ENCODE measurements at places on chromosomes 11 and 22.

DNA sequence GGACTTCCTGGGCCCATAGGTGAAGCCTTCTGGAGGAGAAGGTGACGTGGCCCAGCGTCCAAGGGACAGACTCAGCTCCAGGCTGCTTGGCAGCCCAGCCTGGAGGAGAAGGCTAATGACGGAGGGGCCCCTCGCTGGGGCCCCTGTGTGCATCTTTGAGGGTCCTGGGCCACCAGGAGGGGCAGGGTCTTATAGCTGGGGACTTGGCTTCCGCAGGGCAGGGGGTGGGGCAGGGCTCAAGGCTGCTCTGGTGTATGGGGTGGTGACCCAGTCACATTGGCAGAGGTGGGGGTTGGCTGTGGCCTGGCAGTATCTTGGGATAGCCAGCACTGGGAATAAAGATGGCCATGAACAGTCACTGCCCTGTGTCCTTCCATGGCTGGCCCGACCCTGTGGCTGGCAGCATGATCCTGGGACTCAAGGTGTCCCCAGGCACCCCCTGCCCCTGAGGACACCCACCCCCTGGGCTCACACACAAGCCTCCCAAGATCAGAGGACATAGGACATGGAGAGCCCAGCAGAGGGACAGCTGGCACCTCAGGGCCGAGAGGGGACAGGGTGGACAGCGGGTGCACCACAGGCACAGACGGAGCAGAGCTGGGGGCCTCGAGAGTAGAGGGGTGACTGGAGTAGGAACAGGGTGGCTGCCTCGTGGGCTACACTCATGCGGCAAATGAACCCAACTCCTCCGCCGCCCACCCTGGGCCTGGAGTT, 10.1 kb downstream of the SIGIRR start:
- DNase-seq, result no peak

DNA sequence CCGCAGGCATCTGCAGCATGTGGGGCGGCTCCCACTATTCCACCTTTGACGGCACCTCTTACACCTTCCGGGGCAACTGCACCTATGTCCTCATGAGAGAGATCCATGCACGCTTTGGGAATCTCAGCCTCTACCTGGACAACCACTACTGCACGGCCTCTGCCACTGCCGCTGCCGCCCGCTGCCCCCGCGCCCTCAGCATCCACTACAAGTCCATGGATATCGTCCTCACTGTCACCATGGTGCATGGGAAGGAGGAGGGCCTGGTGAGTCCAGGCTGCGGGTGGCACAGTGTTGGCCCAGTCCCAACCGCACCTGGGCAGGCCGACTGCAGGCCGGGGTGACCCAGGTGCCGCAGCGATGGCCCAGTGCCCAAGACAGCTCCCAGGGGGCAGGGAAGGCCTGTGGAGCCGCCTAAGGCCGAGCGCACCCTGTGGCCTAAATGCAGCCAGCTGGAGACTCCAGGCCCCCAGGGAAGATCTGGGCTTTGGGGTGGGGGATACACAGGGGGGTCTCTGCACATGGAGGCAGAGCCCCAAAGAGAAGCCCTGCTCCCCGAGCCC, 31.3 kb downstream of the MUC5B start:
- no peak for DNase-seq

DNA sequence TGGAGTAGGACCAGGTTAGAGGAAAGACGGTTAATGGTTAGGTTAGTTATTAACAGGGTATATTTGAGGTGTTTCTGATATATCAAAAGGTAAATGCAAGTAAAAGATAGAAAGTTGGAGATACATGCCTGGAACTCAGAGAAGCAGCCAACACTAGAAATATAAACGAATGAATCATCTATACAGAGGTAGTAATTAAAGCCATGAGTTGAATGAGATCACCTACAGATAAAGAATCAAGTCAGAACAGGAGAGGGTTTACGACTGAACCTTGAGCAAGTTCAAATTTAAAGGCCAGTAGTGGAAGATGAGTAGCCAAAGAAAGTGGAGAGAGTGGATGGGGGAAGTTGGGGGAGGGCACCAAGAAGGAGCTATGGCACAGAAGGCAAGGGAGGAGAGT, 73.9 kb downstream of the SPON1 start:
- no peak for DNase-seq

GRCh38 chr22:36772451-36772850, 3.5 kb downstream of the IFT27 start:
- no peak for DNase-seq

DNA sequence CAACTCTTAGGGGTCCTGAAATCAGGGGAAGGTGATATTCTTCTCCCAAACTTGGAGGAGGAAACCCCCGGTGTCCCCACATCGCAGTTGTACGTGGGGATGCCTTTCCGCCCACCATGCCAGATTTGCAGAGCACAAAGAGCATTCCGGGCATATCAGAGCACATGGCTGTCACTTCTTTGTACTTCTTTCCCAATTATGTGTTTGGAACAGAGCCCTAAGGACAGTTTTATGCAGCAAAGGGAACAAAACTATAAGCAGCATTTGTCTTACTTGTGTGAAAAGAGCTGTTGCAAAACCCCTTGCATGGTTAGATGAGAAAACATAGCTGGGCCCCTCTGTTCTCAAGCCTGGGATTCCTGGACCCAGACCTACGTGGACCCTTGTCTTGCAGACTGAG, 41.2 kb downstream of the NTM start:
- DNase-seq, result no peak

DNA sequence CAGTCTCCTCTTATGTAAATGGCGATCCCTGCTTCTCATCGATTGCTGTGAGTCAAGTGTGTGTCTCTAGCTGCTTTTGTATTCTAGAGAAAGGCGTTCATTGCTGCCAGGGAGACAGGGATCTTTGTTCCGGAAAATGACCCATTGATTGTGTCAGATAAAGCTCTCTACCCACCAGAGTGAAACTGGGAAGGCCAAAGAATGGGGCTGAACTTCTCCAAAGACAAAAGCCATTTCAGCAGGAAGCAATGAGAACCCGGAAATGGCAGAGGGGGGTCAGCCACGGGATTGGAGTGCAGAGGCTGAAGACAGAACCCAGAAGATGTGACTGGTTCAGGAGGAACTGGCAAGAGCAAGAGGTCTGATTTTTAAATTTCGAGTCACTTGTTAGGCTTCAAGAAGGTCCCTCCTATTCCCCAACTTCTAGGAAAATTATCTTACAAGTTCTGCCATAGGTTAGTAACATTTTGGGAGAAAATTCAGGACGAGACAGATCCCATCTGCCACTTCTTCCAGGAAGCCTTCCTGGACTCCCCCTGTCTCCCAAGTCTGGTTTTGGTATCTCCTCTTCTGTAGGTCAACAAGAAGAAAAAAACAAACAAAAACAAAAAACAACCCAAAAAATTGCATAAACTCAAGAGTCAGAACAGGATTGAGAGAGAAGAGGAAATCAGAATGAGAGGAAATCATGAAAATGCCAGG, 110.6 kb downstream of the NECTIN1 start:
- DNase-seq, result no peak

- DNase-seq, result peak; percentile 24
Measured at GRCh38 chr22:30694640-30695350, at the start of gene OSBP2. TSS of gene OSBP2 (plus strand) at chr22:30694874. CDS start at chr22:30694910, 36 bp downstream.

DNA sequence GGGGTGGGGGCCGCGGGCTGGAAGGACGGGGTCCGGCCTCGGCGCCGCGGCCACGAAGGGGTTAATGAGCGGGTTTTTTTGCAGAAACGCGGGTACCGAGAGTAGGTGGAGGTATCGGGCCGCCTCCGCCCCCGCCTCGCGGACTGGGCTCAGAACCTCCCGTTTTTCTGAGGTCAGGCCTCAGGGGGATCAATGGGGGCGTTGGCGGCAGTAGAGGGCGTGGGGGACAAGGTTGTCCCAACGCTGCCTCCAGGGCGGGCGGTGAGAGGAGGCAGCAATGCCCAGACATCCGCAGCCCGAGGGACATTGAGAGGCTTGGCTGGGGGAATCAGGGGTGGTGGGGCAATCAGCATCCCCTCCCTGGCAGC, 34.8 kb upstream of the PRODH start:
- DNase-seq, result no peak

GRCh38 chr22:48772286-48772907, 1055.3 kb downstream of the BRD1 start:
- DNase-seq, result peak; percentile 2

DNA sequence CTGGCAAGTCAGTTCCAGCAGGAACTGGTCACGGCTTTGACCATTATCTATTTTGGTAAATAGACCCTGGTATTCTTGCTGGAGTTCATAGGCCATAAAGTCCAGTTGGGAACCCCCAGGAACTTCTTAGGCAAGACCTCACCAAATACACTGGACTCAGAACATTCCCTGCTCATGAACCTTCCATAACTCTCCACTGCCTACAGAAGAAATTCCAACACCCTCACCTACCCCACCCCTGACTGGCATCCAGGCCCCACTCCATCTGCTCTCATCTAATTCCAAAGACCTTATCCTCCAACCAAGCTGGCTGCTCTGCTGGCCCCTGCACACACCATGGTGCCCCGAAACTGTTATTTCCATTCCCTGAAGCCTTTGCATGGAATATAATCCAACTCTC, 2.5 kb downstream of the CLPB start:
- DNase-seq, result no peak

GRCh38 chr11:72119198-72119597, 6.7 kb upstream of the ANAPC15 start:
- no peak for DNase-seq

DNA sequence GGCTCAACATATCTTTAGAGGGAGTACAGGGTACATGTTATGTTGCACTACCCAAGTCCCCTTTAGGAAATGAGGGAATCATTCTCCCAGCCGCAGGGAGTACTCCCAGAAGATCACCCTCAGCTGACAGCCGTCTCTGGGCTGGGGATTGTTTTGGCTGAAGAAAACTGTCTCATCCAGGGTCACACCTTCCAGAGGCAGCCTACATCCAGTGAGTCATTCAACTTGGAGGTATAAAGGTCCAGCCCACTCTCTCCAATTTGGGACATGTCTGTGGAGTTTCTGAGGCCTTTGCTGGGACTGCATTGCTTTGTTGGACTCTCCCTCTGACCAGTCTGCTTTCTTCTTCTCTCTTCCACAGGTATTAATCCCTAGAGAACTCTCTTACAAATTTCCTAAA, 42.1 kb downstream of the RASSF10 start:
- DNase-seq, result no peak

GRCh38 chr11:37509506-37509905, 911.5 kb upstream of the RAG2 start:
- DNase-seq, result no peak

- no peak for DNase-seq
Measured at GRCh38 chr22:43745783-43746356, 66.2 kb downstream of the EFCAB6 start.

DNA sequence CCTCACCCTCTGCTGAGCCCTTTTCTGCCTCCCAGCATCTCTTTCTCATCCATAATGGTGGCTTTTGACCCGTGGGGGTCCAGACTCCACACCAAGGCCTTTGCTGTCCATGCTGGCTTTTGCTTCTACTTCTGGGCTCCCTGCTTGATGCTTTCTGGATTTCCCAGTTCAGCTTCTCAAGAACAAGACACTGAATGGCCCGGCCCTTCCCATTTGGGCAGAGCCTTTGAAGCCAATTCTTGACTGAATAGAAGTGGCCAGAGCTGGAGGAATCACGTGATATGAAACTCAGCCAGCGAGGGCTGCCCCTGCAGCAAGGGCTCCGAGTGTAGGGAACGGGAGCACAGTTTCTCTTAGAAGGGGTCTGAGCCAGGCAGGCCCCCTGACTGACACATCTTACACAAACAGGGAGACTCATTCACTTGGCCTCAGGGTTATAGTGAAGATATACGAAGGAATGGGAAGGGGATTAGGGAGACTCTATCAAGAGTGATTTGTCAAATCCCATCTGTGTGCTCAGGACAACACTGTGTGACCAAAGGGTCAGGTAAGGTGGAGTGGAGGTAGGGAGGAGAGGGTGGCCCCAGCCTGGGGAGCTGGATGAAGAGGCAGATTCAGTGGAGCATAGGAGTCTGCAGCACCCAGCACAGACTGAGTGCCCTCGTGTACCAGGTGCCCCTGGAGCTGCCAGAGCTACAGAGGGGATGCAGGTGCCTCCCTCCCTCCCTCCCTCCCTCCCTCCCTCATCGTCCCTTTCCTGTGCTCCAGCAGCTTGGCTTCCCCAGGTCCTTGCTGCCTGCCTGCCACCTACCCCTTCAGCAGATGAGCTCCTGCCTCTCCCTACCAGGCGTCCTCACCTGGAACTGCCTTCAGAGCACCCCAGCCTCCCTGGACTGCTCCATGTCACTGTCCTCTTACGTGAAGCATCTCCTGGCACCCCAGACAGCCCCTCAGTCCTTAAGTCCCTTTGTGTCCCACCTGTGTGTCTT, 106.0 kb downstream of the TRIM29 start:
- DNase-seq, result no peak

DNA sequence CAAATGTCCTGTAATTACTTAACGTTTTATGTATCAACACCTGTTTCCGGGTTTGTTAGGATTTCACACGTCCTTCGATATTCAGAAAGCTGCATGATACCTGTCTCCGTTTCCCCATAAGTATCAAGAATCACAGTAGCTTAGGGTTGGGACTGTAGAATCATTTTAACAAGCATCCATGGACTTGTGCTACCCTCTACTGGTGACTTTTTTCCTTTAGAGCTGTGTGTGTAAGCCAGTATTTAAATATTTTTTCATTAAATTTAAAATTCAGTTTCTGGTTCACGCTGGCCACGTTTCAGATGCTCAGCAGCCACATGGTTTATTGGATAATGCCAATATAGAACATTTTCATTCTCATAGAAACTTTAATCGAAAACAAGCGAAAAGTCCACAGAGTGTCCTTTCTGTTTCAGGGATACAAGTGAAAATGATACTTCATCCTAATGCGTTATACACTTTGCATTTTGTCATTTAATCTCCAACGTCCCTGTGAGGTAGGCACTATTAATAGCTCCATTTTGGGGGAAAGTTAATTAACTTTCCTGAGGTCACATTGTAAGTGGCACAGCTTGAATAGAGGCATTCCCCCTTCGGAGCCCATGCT, 61.5 kb upstream of the SLC25A18 start:
- peak; percentile 38 for DNase-seq

DNA sequence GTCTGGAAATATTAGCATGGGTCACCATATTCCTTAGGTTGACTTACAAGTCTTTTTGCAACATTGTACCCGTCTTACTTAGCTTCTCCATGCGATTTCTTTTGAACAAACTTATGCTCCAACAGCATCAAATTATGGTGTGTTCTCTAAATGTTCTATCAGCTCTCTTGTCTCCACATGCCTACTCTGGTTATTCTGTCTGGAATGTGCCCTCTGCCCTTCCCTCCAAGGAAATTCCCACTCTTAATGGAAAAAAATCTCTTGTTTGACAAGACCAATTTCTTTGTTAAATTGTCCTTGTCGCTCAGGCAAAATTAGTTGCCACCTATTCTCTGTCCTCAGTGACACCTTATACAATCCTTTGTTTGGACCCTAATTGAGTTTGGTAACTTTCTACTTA, 522.8 kb upstream of the LUZP2 start:
- DNase-seq, result no peak

All from prostate gland (tissue), 2 donors.